ENCODE measurements at places on chromosomes 7 and 10. TPM values are rescaled to one million over a fixed set of nuclear protein-coding genes. Genes with fewer than 3 reads are reported as not detected.

GRCh38 chr7:7895754-7896153, 72.8 kb upstream of the GLCCI1 start:
- DNase-seq, result no peak

DNA sequence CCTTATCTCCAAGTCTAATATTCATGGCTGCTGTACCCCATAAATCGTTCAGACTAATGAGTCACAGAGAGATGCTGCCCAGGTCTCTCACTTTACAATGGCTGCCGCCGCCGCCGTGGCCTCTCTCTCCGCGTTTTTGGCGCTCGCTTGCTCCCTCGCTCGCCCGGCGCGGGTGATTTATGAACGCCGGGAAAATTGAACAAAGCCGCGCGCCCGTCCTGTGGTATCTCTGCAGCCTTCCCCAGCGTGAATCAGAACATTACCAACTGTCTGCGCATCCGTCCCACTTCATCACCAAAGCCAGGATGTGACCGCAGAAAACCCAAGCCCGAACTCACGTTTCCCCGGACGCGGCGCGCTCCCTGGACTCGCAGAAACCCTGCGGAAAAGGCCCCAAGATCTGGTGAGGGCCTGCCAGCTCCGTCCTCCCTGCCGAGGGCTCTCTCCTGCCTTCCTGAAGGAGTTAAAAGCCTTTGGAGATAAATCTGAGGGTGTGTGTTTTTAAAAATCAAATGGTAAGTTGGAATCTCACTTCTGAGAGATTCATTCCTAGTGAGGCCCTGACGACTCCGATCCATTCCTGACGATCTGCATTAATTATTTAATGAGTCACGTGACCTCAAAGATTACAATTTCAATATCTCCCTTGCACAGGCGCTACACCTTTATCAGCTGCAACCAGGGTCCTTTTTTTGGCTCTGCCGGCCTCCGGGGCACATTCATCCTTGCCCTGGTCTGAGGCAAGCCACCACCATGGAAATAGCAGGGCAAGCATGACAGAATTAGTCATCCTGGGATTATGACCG, 6.3 kb downstream of the HOXA4 start:
- DNase-seq, result no peak

TCERG1L gene
- not detected for total RNA-seq

DDC gene
- not detected for total RNA-seq

- DNase-seq, result no peak
These were observed 72.7 kb downstream of the CFAP46 start for GRCh38 chr10:132869621-132870020.

DNA sequence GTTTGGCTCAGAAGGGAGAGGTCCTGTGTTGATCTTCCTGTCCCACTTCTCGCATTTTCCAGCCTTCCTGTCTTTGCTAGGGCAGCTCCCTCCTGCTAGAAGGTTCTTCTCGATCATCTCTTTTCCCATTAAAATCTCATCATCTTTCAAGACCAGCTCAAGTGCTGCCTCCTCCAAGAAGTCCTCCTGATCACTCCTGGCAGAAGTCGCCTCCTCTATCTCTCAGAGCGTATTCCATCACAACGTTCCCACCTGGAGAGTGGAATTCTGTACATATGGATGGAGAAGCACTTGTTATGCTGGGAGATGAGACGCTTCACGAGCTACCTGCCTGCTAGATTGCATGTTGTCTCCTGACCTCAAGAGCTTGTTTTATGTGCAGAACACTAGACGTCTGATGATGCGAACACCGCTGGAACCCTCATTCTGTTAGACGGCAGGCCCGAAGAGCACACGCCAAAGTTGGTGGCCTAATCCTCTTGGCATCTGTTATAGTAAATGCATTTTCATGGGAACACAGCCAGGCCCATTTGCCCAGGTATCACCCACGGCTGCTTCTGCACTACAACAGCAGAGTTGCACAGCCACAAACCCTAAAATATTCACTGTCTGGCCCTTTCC, 68.0 kb upstream of the INSIG1 start:
- no peak for DNase-seq

TBC1D12 gene
- total RNA-seq, result 9.3 TPM

EGFR gene
- total RNA-seq, result 5.0 TPM

AKR1C4 gene
- not detected for total RNA-seq

DNA sequence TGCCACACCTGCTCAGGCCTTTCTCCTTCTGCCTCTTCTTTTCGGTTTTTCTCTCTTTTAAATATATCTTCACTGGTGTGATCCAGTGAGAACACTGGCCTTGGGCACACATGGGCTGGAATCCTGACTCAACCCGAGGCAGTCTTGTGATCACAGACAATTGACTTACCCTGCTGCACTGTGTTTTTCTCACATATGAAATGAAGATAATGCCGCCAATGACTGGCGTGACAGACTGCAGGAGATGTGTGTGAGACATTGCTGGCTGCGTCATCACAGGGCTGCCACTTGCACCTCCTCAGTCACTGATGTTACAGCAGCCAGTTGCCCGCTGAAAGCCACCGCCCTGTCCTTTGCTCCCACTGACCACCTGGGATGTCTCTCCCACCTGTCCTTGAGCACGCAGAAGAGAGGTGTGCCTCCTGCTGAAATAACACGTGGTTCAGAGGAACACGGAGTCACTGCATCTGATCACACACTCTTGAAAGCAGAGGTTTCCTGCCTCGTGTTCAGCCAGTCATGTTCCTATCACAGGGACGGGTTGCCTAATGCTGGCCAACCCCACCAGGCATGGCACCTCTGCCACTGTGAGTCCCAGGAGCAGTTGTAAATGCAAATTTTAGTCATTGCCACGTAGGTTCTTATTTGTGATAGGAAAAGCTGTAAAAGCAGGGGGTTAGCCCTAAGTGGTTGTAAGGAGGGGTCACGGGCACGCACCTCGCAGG, 124.6 kb upstream of the LANCL2 start:
- no peak for DNase-seq

EXOSC1 gene
- total RNA-seq, result 36.0 TPM

NKX1-2 gene
- 0.77 TPM for total RNA-seq

- no peak for DNase-seq
These were observed 36.7 kb downstream of the WAC start for GRCh38 chr10:28569506-28570159.

GRCh38 chr10:6197321-6197720, 5.4 kb upstream of the PFKFB3 start:
- DNase-seq, result no peak

FAM221A gene
- total RNA-seq, result 7.3 TPM

GRCh38 chr10:44281662-44282061, 103.2 kb downstream of the CXCL12 start:
- no peak for DNase-seq

PRSS2 gene
- total RNA-seq, result 2.0 TPM

LRRC17 gene
- 0.92 TPM for total RNA-seq

DNA sequence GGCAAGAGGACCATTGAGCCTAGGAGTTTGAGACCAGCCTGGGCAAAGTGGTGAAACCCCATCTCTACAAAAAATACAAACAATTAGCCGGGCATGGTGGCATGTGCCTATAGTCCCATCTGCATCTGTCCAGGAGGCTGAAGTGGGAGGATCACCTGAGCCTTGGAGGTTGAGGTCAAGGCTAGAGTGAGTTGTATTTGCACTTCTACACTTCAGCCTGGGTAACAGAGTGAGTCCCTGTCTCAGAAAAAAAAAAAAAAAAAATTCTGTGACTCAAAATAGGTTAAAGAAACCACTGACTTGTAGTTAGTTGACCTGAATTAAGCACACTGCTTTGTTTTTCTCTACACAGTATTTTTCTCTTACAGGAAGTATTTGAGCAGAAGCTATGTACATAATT, 74.4 kb downstream of the METTL2B start:
- no peak for DNase-seq

DNA sequence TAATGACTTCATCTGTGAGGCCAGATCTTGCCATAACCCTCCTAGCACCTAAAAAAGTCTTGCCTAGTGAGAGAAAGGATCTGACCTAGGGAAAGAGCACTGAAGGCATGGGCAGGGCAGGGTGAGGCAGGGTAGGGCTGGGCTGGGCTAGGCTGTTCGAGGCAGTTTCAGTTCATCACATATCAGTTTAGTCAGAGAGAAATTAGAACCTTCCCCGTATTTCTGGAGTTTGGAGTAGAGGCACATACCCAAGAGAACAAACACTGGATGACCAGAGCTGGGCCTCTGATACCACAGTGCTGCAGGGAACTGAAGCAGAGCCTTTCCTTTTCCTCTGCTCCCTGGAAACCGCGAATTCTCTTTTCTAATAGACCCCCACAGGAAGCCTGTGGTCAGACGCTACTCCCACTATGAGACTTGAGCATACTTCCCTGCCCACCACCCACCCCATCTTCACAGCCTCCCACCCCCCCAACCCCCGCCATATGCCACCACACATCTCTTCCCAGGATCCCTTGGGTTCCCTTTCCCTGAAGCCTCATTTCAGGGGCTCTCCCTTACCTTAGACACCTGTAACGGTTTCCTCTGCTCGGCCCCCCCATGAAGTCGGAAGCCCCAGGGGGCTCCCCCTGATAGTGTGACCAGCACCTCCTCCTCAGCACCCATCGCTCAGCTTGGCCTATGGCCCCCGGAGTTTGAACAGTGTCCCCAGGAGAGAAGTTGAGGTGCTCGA, 406 bp downstream of the SYNPO2L start:
- no peak for DNase-seq

- no peak for DNase-seq
These were observed 45.6 kb downstream of the SPDYE5 start for GRCh38 chr7:75537731-75538130.

DNA sequence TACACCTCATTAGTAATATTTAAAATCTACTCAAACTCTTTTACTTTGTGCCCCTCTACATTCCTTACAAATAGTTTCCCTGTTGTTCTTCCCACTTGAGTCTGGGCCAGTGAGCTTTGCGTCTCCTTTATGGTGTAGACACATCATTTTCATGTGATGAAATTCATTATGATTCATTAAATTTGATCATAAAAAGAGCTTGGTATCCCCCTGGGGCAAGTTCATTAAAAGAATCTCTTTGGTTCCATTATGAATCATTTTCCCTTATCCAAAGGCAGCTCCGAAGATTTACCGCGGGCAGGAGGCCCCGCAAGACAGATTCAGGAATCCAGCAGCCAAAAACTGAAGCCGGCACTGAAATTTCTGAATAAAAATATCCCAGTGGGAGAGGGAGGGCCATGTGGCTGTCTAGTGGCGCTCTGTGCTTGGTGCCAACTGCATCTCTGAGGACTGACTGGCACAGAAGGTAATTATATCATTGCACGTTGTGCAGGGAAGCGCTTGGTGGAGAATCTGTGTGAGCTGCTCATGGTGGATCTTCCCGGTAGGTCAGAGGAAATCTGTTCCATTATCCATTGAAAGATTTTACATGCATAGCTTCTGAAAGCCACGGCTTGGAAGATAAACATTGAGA, 151.4 kb upstream of the PITRM1 start:
- DNase-seq, result no peak

OPN4 gene
- total RNA-seq, result not detected

DPCD gene
- total RNA-seq, result 16.7 TPM

- no peak for DNase-seq
These were observed 858.7 kb downstream of the REEP3 start for GRCh38 chr10:64379898-64380297.

DNAJC30 gene
- total RNA-seq, result 10.3 TPM

- no peak for DNase-seq
These were observed 8.3 kb downstream of the CALD1 start for GRCh38 chr7:134787720-134788119.

- DNase-seq, result no peak
These were observed 1019.0 kb upstream of the C7orf33 start for GRCh38 chr7:147571436-147572185.

ACTL6B gene
- not detected for total RNA-seq

DNA sequence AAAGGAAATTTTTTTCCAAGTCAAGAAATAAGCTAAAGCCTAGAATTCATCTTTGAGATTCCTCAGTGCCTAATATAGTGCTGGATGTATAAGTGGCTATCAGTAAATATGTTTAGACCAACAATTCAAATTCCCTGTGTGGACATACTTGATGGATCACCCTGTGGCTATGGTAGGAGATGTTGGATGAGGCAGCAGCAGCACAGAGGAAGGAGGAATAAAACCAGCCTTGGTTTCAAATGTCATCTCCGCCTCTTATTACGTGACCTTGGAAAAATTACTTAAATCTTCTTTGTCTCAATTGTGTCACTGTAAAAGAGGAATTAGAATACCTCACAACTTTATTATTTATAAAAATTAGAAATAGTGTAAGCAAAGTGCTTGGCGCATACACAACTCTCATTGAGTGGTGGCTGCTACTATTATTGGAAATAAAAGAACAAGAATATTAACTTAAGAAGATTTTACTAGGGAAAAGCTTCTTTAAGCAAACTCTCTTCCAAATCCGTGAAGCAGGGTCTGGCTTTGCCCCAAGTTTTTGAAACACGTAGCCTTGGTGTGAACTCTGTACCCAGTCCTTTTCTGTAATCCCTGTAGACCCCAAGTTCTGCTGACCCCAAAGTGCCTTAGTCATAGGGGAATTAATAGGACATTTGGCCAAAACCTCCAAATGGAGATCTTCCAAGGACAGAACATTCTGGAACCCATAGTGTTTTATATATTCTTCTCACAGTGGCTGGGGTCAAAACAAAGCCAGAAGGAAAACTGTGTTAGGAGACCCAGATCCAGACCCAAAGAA, 283.8 kb downstream of the PTEN start:
- DNase-seq, result no peak

- no peak for DNase-seq
These were observed 5.8 kb downstream of the KIAA1217 start for GRCh38 chr10:24214762-24215161.

DNA sequence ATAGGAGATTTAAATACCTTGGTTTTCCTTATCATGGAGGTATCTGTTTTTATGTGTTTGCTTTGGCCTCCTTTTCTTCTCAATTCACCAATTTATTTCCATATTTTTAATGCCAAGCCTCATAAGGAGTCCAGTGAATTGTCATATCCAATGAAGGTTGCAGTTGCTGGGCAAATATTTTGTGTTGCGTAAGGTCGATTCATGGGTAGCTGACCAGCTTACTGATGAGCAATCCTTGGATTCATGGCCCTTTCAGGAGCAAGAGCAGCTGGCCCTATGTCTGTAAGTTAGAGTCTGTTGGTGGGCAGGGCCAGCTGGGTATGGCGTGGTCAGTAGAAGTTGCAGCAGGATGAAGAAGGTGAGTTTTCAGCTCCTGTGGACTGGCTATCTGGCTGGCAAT, 182.9 kb downstream of the PFKFB3 start:
- DNase-seq, result no peak

ZNF365 gene
- not detected for total RNA-seq

DNA sequence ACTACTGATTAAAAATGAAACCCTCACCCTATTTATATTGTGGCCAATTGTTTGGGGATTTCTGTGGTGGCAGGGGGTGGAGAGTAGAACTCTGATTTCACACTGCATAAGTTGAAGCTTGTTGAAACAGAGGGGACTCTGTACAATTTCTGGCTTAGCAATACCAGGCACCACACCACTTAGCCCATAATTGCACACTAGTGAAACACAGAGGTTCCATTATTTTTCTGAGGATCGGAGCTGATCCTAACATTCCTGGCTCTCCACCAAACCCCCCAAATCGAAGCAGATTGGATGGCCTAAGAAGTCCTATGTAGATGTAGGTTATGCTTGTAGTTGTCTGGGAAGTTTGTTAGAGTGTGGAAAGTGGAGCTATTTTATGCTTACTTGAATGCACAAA, 47.0 kb downstream of the PTN start:
- DNase-seq, result no peak
